Foreskin keratinocyte (primary cell): ENCODE measurements at places on chromosomes 4 and X. TPM values are rescaled to one million over a fixed set of nuclear protein-coding genes. Genes with fewer than 3 reads are reported as not detected.

The TSC22D3 gene
- 27.0 and 40.8 TPM in 2 replicates for total RNA-seq

The FABP2 gene
- not detected in 2 replicates for total RNA-seq

The KLF3 gene
- 29.1 and 30.1 TPM in 2 replicates for total RNA-seq

The SNCA gene
- 44.6 and 57.4 TPM in 2 replicates for total RNA-seq

The CFAP99 gene
- not detected in 2 replicates for total RNA-seq
